ENCODE measurements at places on chromosomes 11 and 22.

GRCh38 chr11:279966-280705 is 1.9 kb downstream of the NLRP6 start:
- peak; percentile 5 for DNase-seq

- DNase-seq, result peak; percentile 18
Measured at GRCh38 chr11:116454020-116454645, 318.7 kb downstream of the BUD13 start.

GRCh38 chr11:111976767-111977145 is 39.6 kb downstream of the DIXDC1 start:
- DNase-seq, result no peak

- no peak for DNase-seq
Measured at GRCh38 chr11:95305705-95306104, 74.7 kb upstream of the SESN3 start.

- DNase-seq, result peak; percentile 42
Measured at GRCh38 chr22:40009951-40010671, 15.4 kb downstream of the FAM83F start.

DNA sequence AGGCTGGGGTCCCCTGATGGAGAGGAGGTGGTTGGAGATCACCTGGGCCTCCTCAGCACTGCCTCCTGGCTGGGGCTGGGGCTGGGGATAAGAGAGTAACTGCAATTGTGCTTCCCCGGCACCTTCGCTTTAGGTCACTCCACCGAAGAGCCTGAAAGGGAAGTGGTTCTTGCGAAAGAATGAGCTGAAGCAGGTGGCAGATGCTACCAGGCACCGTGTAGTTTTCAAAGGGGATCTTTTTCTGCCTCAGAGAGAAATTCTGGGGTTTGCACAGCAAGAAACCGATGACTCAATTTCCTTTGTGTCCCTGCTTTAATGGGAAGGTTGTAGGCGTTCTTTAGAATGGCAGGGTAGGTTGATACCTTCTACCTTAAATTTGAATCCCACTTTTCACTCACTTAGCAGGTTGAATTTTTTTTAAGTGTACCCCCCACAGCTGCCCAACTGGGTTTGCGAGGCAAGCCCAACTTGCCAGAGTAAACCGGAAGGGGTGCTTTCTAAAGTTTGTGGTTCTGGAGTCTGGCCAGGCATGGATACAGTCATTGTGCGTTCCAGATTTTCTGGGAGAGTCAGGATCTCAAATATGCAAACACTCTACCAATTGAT is 5.3 kb downstream of the CD44 start:
- DNase-seq, result peak; percentile 81

DNA sequence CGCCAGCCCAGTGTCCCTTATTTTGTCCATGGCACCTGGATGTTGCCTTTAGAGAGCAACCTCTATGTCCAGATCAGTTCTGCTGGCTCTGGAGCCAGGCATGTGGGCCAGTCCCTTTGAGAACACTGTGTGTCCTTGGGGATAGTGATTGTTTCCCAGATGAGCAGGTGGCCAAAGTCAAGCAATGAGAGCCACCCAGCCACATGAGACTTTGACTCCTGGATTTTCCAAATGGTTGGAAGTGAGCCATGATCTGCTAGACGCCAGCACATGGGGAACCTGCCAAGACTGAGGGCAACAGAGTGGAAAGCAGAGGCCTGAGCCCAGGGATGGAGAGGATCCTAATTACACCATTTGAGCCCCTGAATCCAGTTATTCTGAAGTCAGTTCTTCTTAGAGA is 479.8 kb downstream of the OPCML start:
- DNase-seq, result no peak

- no peak for DNase-seq
Measured at GRCh38 chr22:40534379-40535188, 101.9 kb downstream of the MRTFA start.

DNA sequence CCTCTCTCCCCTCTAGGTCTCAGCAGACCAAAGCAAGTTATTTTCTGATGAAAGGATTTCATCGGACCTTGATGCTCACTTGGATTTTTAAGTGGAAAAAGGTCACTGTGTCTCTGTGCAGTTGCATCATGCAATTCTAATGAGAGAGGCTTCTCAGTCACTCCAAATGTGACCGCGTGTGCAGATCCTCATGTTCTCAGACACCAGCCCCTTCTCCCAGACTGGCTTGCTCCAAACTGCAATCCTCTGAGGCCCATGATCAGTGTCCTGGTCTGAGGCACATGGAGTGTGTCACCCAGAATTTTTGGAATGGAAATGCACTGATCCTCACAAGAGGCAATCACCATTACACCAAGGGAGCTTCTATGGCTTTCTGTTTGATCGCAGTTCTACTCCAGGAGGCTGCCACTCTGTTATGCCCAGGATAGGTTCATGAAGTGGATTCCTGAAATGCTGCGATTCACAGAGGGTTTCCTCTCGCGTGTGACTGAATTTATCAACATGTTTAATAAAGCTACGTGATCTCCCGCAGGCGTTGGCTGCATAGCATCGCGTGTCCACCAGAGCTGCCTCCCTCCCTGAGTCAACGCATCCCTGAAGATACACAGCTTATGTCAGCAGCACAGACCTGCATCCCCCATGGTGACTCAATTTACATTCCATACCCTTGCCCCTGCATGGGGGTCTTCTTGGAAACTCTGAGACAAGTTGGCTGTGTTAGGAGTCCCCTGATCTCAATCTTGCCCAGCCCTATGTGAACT is 544.6 kb upstream of the B3GAT1 start:
- no peak for DNase-seq

DNA sequence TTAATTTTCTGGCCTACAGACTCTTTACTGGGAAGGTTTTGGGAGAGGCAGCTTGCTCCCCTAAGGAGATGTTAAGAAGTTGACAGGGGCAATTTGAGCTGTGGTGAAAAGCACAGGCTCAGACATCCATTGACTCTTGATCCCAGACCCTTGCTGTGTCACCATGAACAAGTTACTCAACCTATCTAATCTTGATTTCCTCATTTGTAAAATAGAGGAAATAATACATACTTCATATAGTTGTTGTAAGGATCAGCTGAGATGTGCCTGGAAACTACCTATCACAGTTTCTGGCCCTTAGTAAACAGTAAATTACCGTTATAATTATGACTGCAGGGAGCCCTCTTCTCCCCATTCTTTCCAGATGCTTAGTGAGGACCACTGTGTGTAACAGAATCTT is 16.6 kb upstream of the SCGB1D4 start:
- no peak for DNase-seq

DNA sequence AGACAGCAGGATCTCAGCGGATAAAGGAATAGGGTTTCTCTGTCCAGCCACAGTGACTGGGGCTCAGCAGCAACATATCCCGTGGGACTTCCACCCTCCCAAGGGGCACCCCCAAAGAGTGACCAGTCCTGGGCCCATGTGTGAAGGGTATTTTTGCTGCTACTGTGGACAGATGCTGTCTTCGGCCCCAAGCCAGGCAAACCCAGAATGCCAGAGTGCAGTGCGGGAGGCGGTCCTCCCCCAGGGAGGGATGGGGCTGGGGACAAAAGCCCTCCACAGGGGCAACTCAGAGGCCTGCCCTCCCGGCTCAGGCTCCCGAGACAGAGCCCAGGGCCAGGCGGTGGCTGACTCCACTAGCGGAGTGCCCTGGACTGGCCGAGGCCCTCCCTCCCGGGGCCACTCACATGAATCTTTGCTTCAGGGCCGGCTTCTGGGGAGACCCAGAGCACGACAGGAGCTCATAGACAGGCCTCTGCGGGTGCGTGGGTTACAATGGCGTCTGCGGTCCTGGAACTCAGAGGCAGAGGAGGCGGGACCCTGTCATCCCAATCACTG is 34.7 kb upstream of the WNT7B start:
- DNase-seq, result no peak

DNA sequence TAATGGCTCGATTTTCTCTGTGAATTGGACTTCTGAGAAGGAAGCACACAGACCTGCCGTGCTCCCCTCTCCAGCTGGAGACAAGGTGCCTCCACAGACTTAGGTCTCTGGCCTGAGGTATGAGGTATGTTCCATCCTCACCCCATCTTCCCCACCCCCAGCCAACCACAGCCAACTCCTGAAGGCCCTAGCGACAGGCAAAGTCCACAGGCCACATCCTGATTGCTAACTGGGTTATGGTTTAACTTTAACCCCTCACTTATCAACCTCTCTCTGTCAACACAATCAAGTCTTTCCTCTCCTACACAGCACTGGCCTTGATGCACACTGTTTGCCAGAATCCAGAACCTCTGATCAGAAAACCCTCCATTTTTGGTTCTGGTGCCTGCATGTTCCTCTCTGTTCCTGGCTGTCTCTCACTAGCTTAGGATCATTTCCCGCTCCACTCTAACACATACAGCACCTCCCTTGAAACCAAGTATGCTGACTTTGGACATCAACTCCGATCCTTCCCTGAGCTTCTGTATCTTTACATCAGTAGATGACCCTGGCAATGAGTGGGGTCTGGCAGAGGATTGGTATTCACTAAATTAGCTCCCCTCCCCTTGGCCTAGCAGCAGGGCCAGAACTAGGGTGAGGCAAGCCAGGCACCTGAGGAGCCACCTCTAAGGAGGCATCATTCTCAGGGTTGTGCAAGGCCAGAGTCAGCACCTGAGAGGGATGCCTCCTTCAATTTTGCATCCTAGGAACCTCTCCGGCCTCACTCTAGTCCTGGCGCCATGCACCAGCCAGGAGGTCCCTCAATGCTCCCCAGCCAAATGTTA is 22.0 kb downstream of the JAML start:
- no peak for DNase-seq

GRCh38 chr11:86849679-86850078 is 49.3 kb downstream of the PRSS23 start:
- no peak for DNase-seq

GRCh38 chr11:65184146-65184545 is 2.4 kb downstream of the CAPN1 start:
- DNase-seq, result no peak

DNA sequence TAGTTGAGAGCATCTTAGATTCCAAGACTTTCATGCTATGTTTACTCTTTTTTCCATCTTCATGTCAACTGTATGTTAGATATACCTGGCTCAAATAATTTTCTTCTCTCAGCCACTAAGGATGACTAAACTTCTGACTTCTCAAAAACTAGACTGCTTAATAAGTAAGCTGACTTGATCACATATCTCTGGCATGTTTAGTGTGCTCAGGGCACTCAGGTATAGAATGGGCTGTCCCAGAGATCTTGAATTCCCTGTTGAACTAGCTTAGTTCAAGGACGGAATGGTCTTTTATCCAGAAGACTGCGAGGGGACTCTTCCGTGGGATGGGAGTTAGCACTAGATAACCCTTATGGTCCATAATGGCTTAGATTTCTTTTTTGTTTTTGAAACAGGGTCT is 13.0 kb downstream of the NEU3 start:
- DNase-seq, result no peak

DNA sequence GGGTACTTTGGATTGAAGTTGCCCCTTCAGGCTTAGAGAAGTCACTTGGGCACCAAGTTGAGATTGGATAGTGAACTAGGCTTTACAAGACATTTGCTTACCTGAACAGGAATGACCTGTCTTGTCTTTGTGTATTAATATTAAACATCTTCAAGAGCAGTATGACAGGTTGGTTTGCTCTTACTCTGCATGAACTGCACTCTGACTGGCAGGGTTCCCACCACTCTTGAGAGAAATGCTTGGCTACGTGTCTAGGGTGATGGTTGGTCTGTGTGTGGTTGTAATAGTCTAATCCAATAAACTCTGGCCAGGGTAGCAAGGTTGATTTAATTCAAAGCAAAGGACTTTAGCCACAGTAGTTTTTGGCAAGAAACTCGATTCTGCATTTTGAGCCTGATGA is 20.1 kb upstream of the SPTBN2 start:
- peak; percentile 98 for DNase-seq

GRCh38 chr22:43110927-43111623 is 525 bp downstream of the BIK start:
- DNase-seq, result no peak

GRCh38 chr11:63019506-63019905 is 3.9 kb upstream of the SLC22A8 start:
- no peak for DNase-seq

- peak; percentile 14 for DNase-seq
Measured at GRCh38 chr22:49767355-49768062, 60.2 kb downstream of the BRD1 start.

DNA sequence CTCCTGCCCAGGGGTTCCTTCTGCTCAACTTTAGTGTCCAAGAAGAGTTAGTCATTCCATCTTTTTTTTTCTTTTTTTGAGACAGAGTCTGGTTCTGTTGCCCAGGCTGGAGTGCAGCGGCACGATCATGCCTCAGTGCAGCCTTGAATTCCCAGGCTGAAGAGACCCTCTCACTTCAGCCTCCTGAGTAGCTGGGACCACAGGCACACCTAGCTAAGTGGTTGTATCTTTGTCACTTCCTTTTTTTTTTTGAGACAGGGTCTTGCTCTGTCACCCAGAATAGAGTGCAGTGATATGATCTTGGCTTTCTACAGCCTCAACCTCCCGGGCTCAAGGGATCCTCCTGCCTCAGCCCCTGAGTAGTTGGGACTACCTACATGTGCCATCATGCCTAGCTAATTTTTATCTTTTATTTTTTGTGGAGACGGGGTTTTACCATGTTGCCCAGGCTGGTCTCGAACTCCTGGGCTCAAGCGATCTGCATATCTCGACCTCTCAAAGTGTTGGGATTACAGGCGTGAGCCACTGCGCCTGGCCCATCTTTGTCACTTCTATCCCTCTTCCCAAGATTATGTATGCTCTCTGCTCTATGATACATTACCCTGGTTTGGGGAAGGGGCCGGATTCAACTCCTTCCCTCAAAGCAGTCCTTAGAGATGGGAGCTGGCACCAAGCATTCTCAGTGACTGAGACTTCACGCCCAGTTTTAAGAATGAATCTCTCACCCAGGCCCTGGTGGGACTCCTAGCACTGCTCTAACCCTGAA is 10.0 kb downstream of the SSH3 start:
- DNase-seq, result no peak

GRCh38 chr11:76163289-76163880 is 42.9 kb downstream of the WNT11 start:
- no peak for DNase-seq

DNA sequence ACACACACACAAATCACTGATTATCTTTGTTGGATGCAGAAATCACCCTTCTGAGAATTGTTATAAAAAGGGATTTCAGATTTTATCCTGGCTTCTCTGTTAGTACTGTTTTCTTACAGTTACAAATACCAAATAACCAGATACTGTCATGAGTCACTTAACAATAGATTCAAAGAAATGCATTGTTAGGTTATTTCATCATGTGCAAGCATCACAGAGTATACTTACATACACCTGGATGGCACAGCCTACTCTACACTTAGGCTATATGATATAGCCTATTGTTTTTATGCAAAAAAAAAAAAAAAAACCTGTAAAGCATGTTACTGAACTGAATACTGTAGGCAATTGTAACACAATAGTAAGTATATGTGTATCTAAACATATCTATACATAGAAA is 319.2 kb upstream of the ARHGAP42 start:
- no peak for DNase-seq

- peak; percentile 67 for DNase-seq
Measured at GRCh38 chr11:127000291-127000968, at the start of gene KIRREL3. Gene KIRREL3 (minus strand): TSS chr11:127000770.

GRCh38 chr11:44564670-44565210 is 723 bp upstream of the CD82 start:
- peak; percentile 92 for DNase-seq
